ENCODE measurements at places on chromosomes 1 and 21.
A peak's percentile ranks its signal among the peaks of the same experiment; 100 is the strongest.

GRCh38 chr1:111618081-111618480 lies 1.5 kb upstream of the RAP1A start:
- no peak for DNase-seq
- no peak overlapping the region for H3K4me3 ChIP-seq
- H3K27ac ChIP-seq, result no peak overlapping the region
- H3K36me3 ChIP-seq, result no peaks in the 10 kb centered on the region
- H3K27me3 ChIP-seq, result no peaks in the 10 kb centered on the region
- H3K4me1 ChIP-seq, result peaks cover 34% of the 10 kb centered on the region

DNA sequence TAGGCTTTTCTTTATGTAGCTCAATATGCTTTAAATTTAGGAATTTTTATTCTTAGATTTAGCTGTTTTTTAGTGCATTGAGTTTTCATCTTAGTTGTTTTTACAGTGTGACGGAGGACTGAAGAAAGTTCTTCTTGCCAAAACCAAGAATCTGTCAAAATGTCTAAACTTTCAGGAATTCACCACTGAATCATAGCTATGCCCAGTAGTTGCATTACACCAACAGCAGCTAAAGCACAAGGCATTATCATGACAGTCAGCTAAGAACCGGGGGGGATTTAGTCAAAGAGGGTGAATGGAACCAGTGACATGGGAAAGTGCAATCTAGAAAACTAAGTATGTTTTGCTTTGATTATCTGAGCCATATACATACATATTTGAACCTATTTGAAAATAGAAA lies 6.5 kb upstream of the C1orf146 start:
- H3K36me3 ChIP-seq, result no peaks in the 10 kb centered on the region
- no peaks in the 10 kb centered on the region for H3K27me3 ChIP-seq
- no peak for DNase-seq
- no peak overlapping the region for H3K4me3 ChIP-seq

DNA sequence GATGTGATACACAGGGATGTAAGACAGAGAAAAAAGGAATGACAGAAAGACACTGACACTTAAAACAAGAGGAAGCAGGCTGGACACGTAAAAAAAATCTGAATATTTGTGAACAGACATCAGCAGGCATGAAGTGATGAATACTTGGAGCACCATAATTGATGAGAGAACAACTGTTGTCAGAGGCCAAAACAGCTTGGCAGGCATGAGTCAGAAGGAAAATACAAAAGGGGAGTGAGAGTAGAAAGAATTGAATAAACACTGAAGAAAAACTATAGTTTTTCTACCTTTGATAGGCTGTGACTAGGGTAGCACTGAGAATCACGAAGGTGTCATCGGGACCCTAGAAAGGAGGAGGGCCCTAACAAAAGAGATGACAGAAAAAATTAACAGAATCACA lies 21.6 kb upstream of the GUCA2A start:
- peaks cover 4% of the 10 kb centered on the region for H3K4me1 ChIP-seq
- H3K4me3 ChIP-seq, result no peak overlapping the region
- no peak for DNase-seq
- no peak overlapping the region for H3K27ac ChIP-seq
- H3K27me3 ChIP-seq, result no peaks in the 10 kb centered on the region
- H3K36me3 ChIP-seq, result peaks cover 48% of the 10 kb centered on the region

DNA sequence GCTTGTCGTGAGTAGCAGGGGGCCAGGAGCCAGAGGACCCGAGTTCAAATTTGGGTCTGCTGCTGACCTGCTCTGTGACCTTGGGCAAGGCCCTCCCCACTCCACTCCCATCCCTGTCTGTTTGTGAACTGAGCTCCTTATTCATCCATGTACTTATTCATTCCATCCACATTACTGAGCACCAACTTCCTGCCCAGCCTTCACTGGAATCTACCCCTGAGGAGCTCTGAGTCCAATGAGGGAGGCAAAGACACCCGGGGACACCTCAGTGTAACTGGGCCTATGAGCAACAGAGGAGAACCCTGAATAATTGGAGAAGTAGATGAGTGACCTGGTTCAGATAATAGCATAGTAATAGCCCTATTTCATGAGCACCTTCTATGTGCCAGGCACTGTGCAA lies 8.9 kb downstream of the BSND start:
- no peak overlapping the region for H3K4me3 ChIP-seq
- H3K4me1 ChIP-seq, result no peaks in the 10 kb centered on the region
- H3K36me3 ChIP-seq, result no peaks in the 10 kb centered on the region

DNA sequence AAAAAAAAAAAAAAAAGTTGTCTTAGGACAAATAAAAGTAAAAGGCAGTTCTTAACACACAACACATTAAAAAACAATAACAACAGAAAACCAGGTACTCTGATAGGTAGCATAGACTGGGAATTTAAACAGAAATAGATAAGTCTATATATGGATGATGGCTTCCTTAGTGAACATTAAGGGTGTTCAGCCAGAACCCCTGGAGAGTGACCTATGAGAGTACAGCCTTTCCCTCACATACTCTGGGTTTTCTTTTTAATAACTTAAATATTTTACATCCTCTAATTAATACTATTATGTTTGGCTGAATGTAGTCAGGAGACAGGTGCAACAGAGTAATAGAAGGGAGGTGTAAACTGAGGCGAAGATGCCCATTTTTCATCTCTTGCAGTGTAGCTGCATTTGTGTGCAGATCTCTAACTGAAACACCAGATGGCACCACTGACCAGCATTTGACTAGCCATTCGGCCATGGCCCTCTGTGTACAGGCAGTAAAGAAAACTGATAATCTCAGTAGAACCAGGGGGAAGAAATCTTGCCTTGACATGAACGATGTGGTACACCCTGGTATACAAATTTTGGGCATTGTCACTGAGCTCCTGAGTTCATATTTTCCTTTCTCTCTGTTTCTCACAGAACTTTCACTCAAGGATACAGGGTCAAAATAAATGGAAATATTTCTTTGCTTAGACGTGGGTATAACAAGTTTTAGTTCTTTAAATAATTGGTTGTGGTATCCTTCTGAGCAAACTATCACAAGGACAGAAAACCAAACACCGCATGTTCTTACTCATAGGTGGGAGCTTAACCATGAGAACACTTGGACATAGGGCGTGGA lies 7.6 kb downstream of the TTF2 start:
- no peaks in the 10 kb centered on the region for H3K27me3 ChIP-seq
- DNase-seq, result no peak
- no peak overlapping the region for H3K27ac ChIP-seq

DNA sequence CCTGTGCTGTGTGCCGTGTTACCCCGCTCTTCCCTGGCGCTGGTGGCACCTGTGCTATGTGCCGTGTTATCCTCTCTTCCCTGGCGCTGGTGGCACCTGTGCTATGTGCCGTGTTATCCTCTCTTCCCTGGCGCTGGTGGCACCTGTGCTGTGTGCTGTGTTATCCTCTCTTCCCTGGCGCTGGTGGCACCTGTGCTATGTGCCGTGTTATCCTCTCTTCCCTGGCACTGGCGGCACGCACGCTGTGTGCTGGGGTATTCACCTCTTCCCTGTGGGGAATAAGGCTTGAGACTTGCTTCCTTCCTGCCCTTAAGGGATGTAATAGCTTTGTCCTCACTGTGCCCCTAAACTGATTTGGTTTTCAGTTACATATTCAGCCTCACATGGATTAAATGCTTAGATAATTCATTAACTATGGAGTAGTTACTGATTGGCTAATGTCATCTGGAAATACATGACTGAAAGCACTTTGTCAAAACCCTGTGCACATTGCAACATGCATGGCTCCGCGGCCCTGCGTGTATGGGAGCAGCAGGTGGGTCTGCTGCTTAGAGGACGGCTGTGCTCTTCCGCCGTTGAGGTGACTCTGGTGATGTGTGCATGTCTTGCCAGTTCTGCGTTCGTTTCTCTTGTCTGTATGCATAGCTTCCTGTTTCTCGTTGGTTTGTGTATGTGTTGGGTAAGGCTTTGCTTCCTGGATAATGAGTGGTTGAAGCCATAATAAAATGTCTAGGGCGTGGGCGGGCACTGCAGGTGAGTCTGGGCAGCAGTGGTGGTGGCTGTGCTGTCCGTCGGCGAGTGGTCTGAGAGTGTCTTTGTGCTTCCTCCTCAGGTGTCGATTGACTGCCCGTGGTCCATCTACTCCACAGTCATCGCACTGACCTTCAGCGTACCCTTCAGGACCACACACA lies 17.9 kb upstream of the PWP2 start:
- peaks cover 88% of the 10 kb centered on the region for H3K36me3 ChIP-seq
- H3K4me3 ChIP-seq, result no peak overlapping the region
- no peak overlapping the region for H3K27ac ChIP-seq
- H3K27me3 ChIP-seq, result no peaks in the 10 kb centered on the region

DNA sequence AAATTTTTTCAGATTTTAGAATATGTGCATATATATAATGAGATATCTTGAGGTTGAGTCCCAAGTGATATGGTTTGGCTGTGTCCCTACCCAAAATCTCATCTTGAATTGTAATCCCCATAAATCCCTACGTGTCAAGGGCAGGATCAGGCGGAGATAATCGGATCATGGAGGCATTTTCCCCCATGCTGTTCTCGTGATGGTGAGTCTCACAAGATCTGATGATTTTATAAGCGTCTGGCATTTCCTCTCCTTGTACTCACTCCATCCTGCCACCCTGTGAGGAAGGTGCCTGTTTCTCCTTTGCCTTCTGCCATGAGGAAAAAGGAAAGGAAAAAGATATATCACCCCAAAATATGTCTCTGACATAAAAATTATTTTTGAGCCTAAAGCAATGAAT lies 64.6 kb downstream of the TOR3A start:
- H3K4me1 ChIP-seq, result peaks cover 11% of the 10 kb centered on the region
- no peak for DNase-seq
- no peaks in the 10 kb centered on the region for H3K27me3 ChIP-seq
- no peaks in the 10 kb centered on the region for H3K36me3 ChIP-seq
- no peak overlapping the region for H3K27ac ChIP-seq

DNA sequence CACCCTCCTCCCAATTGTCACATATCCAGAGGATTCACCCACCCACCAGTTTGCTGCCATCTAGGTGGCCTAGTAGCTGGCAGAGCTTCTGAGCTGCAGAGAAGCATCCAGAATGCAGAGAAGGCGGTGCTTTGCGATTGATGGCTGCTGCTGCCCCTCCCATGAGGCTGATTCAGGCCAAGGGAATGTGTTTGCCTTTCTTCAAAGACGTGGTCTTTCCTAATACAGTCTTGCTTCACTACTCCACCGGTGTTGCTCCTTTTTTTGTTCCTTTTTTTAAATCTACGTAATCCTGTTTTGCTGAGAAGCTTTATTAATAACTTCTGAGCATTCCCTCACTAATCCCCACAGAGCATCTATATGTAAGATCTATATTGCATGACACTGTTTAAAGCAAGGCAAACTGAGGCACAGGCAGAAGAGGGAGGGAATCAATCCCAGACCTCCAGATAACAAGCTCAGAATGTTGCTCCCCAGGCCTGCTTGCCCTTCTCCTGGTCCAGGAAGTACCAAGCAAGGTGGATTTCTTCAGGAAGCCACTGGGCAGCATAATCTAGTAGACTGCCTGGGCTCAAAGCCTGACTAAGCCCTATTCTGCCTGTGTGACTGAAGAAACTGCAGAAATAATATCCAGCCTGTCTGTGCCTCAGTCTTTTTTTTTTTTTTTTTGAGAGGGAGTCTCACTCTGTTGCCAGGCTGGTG lies 275.5 kb upstream of the FMN2 start:
- peak; percentile 70 for DNase-seq
- no peak overlapping the region for H3K27ac ChIP-seq
- no peaks in the 10 kb centered on the region for H3K36me3 ChIP-seq

DNA sequence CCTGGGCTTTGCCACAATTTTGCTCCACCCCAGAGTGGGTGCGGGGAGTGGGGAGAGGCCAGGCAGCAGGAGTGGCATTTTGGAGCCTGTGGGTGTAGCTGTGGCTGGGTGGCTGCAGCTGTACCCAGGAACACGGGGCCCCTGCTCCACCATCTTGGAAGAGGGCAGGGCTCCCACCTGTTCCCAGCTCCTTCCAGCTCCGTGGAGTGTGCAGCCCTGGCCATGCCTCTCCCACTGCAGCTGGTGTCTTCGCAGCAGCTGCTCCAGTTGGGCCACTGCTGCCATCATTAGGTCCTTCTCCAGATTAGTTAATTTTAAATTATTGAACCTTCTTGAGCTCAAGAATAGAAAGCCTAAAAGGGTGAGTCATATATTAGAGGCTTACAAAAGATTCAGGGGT lies 17.6 kb downstream of the FAM20B start:
- no peak overlapping the region for H3K27ac ChIP-seq
- no peaks in the 10 kb centered on the region for H3K36me3 ChIP-seq
- H3K4me1 ChIP-seq, result peaks cover 10% of the 10 kb centered on the region
- no peak for DNase-seq
- H3K4me3 ChIP-seq, result no peak overlapping the region
- no peaks in the 10 kb centered on the region for H3K27me3 ChIP-seq

DNA sequence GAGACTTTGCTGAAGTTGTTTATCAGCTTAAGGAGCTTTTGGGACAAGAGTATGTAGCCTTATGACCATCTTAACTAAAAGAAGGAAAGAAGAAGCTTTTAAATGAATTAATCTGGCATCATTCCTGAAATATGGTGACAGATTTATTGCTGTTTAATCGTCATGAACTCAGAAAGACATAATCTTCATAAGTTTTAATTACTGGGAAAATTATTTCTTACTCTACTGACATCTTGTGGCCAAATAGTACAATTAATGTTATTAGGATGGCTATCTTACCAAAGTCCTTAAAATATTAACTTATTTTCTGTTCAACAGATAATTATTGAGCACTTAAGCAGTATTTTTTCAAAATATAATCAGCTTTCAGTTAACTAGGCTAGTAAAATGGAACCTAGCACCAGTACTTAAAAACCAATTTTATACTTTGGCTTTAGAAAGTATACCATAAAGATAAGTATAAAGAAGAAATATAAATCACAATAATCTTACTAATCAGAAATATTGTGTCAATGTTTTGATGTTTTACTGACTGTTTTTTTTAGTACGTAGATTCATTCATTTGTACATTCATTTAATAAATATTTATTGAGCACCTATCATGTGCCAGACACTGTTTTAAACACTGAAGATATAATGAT lies 34.7 kb upstream of the GPR25 start:
- no peak overlapping the region for H3K27ac ChIP-seq
- H3K4me3 ChIP-seq, result no peak overlapping the region
- H3K36me3 ChIP-seq, result peaks cover 15% of the 10 kb centered on the region
- no peak for DNase-seq
- H3K27me3 ChIP-seq, result no peaks in the 10 kb centered on the region
- no peaks in the 10 kb centered on the region for H3K4me1 ChIP-seq

GRCh38 chr1:231091831-231092301 lies 51.8 kb upstream of the FAM89A start:
- peaks cover 6% of the 10 kb centered on the region for H3K27me3 ChIP-seq
- peak; percentile 70 for DNase-seq
- no peaks in the 10 kb centered on the region for H3K36me3 ChIP-seq
- no peak overlapping the region for H3K4me3 ChIP-seq

DNA sequence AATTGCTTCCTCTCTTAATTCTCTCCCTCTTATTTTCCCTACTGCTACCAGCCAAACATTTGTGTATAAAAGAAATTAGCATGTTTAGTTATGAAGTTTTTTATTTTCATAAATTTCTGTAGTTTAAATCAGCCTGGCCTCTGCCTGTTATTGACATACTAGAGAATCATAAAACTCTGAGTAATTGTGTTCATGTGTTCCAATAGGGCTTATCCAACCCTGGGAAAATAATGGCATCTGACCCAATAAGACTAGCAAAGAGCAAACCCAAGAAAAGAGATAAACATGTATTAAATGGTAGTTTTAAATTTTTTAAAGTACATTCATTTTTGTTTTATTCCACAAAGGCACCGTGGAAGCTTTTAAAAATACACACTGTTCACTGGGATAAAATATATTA lies 404.3 kb downstream of the HLX start:
- no peak for DNase-seq
- no peaks in the 10 kb centered on the region for H3K36me3 ChIP-seq
- H3K4me1 ChIP-seq, result peaks cover 7% of the 10 kb centered on the region
- H3K4me3 ChIP-seq, result no peak overlapping the region
- no peaks in the 10 kb centered on the region for H3K27me3 ChIP-seq
- no peak overlapping the region for H3K27ac ChIP-seq

All from upper lobe of right lung (tissue), 1 donor.